Upper lobe of right lung (tissue), 1 donor: ENCODE measurements at places on chromosomes 5 and 9. TPM values are rescaled to one million over a fixed set of nuclear protein-coding genes. Genes with fewer than 3 reads are reported as not detected.
A peak's percentile ranks its signal among the peaks of the same experiment; 100 is the strongest.

The C1QTNF2 gene
- 2.2 TPM for total RNA-seq

The PLAC8L1 gene
- not detected for total RNA-seq

The SERF1B gene
- 22.9 TPM for total RNA-seq

The BAG1 gene
- 116 TPM for total RNA-seq

The ANGPTL2 gene
- 19.4 TPM for total RNA-seq

The RBM27 gene
- total RNA-seq: 17.7 TPM

The PFN3 gene
- not detected for total RNA-seq

The AJM1 gene
- 2.7 TPM for total RNA-seq

The FPGS gene
- 68.9 TPM for total RNA-seq

The IFNA2 gene
- total RNA-seq: not detected

The STOML2 gene
- 59.4 TPM for total RNA-seq

The SMIM3 gene
- 28.3 TPM for total RNA-seq

The CSF2 gene
- 7.1 TPM for total RNA-seq

The IL31RA gene
- 0.14 TPM for total RNA-seq

The WDR38 gene
- not detected for total RNA-seq

The CCDC192 gene
- total RNA-seq: not detected

The MYOZ3 gene
- 1.7 TPM for total RNA-seq

- H3K4me1 ChIP-seq: peaks cover 15% of the 10 kb centered on the region
- no peak overlapping the region for H3K4me3 ChIP-seq
- no peak overlapping the region for H3K27ac ChIP-seq
- H3K27me3 ChIP-seq: no peaks in the 10 kb centered on the region
These were observed 209.7 kb downstream of the GADD45G start for GRCh38 chr9:89814340-89815040.

GRCh38 chr5:132771503-132771998 lies 5.5 kb downstream of the SEPTIN8 start:
- peak overlapping the region; percentile 51 for H3K27ac ChIP-seq
- H3K36me3 ChIP-seq: no peaks in the 10 kb centered on the region
- no peaks in the 10 kb centered on the region for H3K27me3 ChIP-seq
- H3K4me3 ChIP-seq: no peak overlapping the region

GRCh38 chr5:142411656-142412425 lies 87.0 kb upstream of the SPRY4 start:
- H3K4me1 ChIP-seq: no peaks in the 10 kb centered on the region
- H3K4me3 ChIP-seq: no peak overlapping the region
- H3K27me3 ChIP-seq: no peaks in the 10 kb centered on the region

DNA sequence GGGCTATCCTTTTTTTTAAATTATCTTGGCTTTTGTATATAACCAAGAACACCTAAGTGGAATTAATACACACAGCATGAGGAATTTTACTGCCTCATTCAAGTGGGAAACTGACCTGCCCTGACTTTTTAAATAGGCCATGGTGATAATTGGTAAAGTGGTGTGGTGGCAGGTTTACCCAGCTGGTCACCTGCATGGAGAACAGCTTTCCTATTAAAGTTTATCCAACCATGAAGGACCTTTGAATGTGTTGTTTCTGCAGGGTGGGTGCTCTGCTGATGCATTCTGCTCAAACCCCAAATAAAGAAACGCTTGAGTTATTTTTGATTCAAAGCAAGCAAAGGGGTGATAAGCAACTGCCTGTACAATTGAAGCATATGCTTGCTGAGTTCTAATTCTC lies 261.0 kb upstream of the GRIN3A start:
- no peaks in the 10 kb centered on the region for H3K4me1 ChIP-seq
- no peaks in the 10 kb centered on the region for H3K36me3 ChIP-seq

- H3K4me1 ChIP-seq: no peaks in the 10 kb centered on the region
- no peaks in the 10 kb centered on the region for H3K36me3 ChIP-seq
- no peaks in the 10 kb centered on the region for H3K27me3 ChIP-seq
- no peak overlapping the region for H3K27ac ChIP-seq
These were observed 214.8 kb downstream of the LURAP1L start for GRCh38 chr9:12989669-12990068.

DNA sequence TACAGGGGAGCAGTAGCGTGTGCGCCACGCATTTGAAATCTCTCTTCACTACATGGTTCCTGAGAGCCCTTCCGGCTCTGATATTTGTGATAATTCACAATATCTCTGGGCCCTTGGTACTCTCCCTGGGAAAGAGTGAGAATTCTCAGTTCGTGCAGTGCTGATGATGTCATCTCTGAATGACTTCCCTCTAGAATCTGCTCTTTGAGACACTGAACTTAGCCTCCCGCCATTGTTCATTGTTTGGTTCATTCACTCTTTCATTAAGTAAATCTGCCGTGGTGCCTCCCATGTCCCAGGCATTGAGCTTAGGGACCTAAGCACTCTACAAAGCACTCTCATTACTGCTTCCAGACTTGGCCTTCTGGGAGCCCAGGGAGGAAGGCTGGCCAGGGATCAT lies 94.0 kb downstream of the PPARGC1B start:
- no peaks in the 10 kb centered on the region for H3K36me3 ChIP-seq
- DNase-seq: no peak
- H3K4me3 ChIP-seq: no peak overlapping the region
- H3K4me1 ChIP-seq: peaks cover 6% of the 10 kb centered on the region
- no peaks in the 10 kb centered on the region for H3K27me3 ChIP-seq

GRCh38 chr9:112050544-112051475 lies 124.3 kb downstream of the SUSD1 start:
- no peaks in the 10 kb centered on the region for H3K27me3 ChIP-seq
- H3K36me3 ChIP-seq: no peaks in the 10 kb centered on the region
- peaks cover 18% of the 10 kb centered on the region for H3K4me1 ChIP-seq
- DNase-seq: no peak
- H3K27ac ChIP-seq: no peak overlapping the region

DNA sequence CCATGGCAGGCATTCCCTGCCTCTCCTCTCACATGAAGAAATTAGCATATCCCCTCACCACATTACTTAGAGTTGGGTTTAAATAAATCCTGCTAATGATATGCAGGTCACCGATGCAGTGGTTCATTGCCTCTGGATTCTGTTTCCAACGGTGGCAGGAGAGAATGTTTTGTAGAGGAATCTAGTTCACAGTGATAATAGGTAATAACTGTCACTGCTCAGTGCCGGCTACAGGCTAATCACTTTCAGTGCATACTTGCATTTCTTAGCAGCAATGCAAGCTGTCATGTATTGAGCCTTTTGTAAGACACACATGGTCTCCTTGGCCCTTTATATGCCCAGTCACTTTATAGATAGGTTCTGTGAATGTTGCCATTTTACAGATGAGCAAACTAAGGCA lies 59.5 kb upstream of the INSYN2B start:
- no peak for DNase-seq
- H3K27me3 ChIP-seq: no peaks in the 10 kb centered on the region
- no peak overlapping the region for H3K4me3 ChIP-seq
- peaks cover 4% of the 10 kb centered on the region for H3K36me3 ChIP-seq

- no peak overlapping the region for H3K27ac ChIP-seq
- no peak overlapping the region for H3K4me3 ChIP-seq
- no peak for DNase-seq
These were observed 317.5 kb downstream of the TLE1 start for GRCh38 chr9:81371824-81372223.

- DNase-seq: peak; percentile 72
- H3K27me3 ChIP-seq: no peaks in the 10 kb centered on the region
These were observed 7.2 kb downstream of the NINJ1 start for GRCh38 chr9:93126825-93127368.

- no peaks in the 10 kb centered on the region for H3K27me3 ChIP-seq
- DNase-seq: no peak
- H3K4me1 ChIP-seq: peaks cover 19% of the 10 kb centered on the region
- H3K36me3 ChIP-seq: no peaks in the 10 kb centered on the region
- no peak overlapping the region for H3K4me3 ChIP-seq
These were observed 42.6 kb downstream of the ARHGEF28 start for GRCh38 chr5:73668486-73669111.

DNA sequence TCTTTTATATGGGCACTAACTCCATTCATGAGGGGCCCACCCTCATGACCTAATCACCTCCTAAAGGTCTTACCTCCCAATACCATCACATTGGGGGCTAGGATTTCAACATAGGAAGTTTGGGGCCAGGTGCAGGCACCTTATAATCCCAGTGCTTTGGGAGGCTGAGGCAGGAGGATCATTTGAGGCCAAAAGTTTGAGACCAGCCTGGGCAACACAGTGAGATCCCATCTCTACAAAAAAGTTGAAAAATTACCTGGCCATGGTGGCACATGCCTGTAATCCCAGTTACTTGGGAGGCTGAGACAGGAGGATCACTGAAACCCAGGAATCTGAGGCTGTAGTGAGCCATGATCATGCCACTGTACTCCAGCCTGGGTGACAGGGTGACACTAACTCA lies 76.7 kb downstream of the MYO10 start:
- no peaks in the 10 kb centered on the region for H3K36me3 ChIP-seq
- H3K27me3 ChIP-seq: no peaks in the 10 kb centered on the region
- H3K27ac ChIP-seq: no peak overlapping the region
- H3K4me3 ChIP-seq: no peak overlapping the region
- no peak for DNase-seq

GRCh38 chr5:90987726-90988125 lies 395.4 kb downstream of the ARRDC3 start:
- no peak overlapping the region for H3K27ac ChIP-seq
- H3K27me3 ChIP-seq: no peaks in the 10 kb centered on the region
- no peaks in the 10 kb centered on the region for H3K36me3 ChIP-seq
- no peaks in the 10 kb centered on the region for H3K4me1 ChIP-seq
- no peak overlapping the region for H3K4me3 ChIP-seq

- H3K4me3 ChIP-seq: no peak overlapping the region
- H3K36me3 ChIP-seq: no peaks in the 10 kb centered on the region
- no peak for DNase-seq
- peaks cover 5% of the 10 kb centered on the region for H3K4me1 ChIP-seq
- H3K27ac ChIP-seq: no peak overlapping the region
These were observed 169.3 kb downstream of the FANCC start for GRCh38 chr9:95148208-95148520.

- no peak overlapping the region for H3K27ac ChIP-seq
- H3K27me3 ChIP-seq: no peaks in the 10 kb centered on the region
- no peaks in the 10 kb centered on the region for H3K4me1 ChIP-seq
- DNase-seq: no peak
- no peaks in the 10 kb centered on the region for H3K36me3 ChIP-seq
- no peak overlapping the region for H3K4me3 ChIP-seq
These were observed 141.7 kb downstream of the SV2C start for GRCh38 chr5:76224898-76225297.

GRCh38 chr5:81093536-81094196 lies 133.5 kb downstream of the RASGRF2 start:
- H3K27ac ChIP-seq: no peak overlapping the region
- no peak overlapping the region for H3K4me3 ChIP-seq
- no peak for DNase-seq
- H3K36me3 ChIP-seq: no peaks in the 10 kb centered on the region

DNA sequence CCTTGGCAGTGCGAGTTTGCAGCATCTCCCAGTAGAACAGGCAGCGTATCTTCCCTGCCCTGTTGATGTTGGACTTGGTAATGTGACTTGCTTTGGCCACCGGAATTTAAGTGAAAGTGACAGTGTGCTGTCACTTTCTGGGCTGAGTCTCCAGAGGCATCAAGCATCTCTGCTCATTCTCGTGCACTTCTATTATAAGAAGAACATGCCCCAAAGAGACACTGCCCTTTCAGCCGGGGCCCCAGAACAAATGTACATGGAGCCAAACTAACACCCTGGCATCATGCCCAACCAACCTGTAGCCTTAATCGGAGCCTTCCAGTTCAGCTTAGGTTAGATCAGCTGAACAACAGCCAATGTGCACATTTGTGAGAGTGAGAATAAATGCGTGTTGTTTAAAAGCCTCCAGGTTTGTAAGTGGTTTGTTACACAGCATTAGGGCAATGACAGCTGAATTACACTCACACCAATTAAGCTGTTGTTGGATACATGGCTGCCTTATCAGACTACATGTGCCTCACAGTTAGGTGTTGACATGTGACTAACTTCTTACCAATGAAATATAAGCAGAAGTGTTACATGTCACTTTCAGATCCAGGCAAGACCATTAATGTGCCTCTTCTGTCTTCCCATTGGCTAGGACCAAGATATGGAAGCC lies 22.1 kb upstream of the FRMD3 start:
- no peaks in the 10 kb centered on the region for H3K36me3 ChIP-seq
- no peak for DNase-seq
- no peaks in the 10 kb centered on the region for H3K27me3 ChIP-seq
- H3K4me1 ChIP-seq: no peaks in the 10 kb centered on the region
- no peak overlapping the region for H3K4me3 ChIP-seq

GRCh38 chr5:178831049-178831448 lies 28.7 kb upstream of the ZNF354B start:
- H3K27ac ChIP-seq: no peak overlapping the region
- no peaks in the 10 kb centered on the region for H3K36me3 ChIP-seq
- DNase-seq: no peak

DNA sequence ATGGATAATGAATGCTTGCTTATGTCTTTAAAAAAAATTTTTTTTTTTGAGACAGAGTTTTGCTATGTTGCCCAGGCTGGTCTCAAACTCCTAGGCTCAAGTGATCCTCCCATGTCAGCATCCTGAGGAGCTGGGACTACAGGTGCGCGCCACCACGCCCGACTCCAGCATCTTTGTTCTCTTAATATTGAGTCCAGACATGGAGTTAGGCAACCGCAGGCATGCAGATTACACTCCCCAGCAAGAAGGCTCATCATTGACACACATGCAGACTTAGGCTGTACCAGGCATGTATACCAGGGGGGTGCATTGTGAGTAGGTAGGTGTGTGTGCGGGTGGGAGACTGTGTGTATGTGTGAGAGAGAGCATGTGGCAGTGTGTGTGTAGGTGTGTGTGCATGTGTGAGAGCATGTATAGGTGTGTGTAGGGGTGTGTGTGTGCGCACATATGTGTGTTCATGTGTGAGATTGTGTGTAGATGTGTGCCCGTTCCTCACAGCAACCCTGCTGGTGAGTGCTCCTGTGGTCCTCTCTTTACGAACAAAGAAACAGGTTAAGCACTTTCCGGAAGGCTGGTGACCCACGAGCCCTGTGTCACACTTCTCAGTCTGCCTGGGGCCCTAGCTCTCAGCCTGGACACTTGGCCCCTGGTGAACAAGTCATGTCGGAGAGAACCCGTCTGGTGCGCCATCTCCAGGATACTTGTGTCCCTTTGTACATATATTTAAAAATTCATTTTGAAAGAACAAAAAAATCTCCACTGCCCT lies 6.2 kb downstream of the OBP2B start:
- DNase-seq: no peak
- H3K27me3 ChIP-seq: peaks cover 8% of the 10 kb centered on the region
- no peaks in the 10 kb centered on the region for H3K36me3 ChIP-seq
- H3K4me3 ChIP-seq: no peak overlapping the region
- no peak overlapping the region for H3K27ac ChIP-seq
- no peaks in the 10 kb centered on the region for H3K4me1 ChIP-seq

- DNase-seq: no peak
- H3K4me1 ChIP-seq: no peaks in the 10 kb centered on the region
- H3K4me3 ChIP-seq: no peak overlapping the region
- H3K27ac ChIP-seq: no peak overlapping the region
- H3K27me3 ChIP-seq: no peaks in the 10 kb centered on the region
These were observed 369.9 kb downstream of the EFNA5 start for GRCh38 chr5:107300721-107301327.

GRCh38 chr9:119974026-119974425 lies 604.8 kb upstream of the BRINP1 start:
- no peaks in the 10 kb centered on the region for H3K27me3 ChIP-seq
- DNase-seq: no peak
- H3K36me3 ChIP-seq: no peaks in the 10 kb centered on the region
